ENCODE measurements at places on chromosomes 5 and 9.
A peak's percentile ranks its signal among the peaks of the same experiment; 100 is the strongest.

DNA sequence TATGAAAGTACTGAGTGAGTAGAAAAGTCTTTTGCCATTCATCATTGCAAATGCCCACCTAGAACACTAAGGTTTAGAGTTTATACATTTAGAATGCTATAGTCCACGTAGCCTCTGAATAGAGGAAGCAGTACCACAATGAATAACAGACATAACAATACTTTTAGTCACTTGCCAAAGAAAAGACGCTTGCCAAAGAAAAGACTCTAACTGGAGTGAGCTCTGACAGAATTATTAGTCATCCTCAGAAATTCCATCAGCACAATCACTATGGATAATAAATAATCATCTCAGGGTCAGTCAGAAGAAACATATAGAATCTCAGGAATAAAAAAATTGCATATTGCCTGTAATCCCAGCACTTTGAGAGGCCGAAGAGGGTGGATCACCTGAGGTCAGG lies 168.5 kb upstream of the TARS1 start:
- DNase-seq = no peak

DNA sequence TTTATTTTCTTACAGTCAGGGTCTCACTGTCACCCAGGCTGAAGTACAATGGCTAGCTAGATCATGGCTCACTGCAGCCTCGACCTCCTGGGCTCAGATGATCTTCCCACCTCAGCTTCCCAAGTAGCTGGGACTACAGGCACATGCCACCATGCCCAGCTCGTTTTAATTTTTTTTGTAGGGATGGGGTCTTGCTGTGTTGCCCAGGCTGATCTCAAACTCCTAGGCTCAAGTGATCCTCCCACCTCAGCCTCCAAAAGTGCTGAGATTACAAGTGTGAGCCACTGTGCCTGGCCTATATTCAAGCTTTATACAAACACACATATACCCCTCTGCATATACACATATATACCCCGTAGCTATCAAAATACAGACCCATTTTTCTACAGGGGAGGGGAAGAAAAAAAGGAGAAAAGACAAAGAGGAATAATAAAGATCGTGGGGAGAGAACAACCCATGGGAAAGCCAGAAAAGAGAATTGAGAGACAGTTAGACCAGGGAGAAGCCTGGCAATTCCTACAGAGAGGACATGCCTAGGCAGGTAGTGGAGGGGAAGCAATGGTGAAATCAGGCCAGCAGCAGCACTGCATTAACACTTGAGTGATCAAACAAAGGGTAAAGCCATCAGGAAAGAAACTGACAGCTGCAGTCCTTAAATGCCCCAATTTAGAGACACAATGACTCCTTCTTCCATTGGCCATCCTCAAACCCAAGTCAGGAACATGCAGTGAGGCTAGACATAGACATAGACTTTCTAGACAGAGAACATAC lies 102.7 kb downstream of the EFNA5 start:
- DNase-seq = no peak

- DNase-seq = no peak
Measured at GRCh38 chr9:94676446-94677131, 37.3 kb upstream of the FBP1 start.

DNA sequence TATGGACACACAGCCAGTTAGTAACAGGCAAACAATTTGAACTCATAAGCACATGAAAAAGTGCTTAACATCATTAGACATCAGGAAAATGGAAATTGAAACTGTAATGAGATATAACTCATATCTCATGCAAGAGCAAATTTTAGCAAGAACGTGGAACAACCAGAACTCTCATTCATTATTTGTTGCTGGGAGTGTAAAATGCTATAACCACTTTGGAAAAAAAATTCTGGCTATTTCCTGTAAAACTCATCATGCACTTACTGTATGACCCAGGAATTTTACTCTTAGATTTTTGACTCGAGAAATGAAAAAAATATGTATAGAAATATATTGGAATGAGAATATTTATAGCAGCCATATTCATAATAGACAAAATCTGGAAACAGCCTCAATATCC lies 205.7 kb upstream of the PUM3 start:
- no peak for DNase-seq

- DNase-seq = no peak
Measured at GRCh38 chr9:36862206-36863145, 171.6 kb downstream of the PAX5 start.

DNA sequence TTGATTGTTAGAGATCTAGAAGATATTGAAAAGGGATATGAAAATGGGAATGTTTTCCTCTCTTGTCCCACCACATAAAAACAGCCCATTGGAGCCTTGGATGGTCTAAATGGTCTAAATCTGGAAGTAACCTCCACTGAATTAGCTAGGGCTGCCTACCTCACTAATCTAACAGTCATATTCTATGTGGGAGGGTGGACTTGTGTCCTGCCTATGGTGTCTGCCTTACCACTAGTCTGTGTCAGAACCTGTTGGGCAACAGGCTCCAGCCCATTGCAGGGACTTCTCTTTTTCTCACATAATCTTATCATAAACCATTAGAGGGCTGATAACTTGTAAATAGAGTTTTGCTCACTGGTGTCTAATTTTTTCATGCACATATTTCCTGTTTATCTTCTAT lies 548.8 kb upstream of the CDH18 start:
- no peak for DNase-seq

DNA sequence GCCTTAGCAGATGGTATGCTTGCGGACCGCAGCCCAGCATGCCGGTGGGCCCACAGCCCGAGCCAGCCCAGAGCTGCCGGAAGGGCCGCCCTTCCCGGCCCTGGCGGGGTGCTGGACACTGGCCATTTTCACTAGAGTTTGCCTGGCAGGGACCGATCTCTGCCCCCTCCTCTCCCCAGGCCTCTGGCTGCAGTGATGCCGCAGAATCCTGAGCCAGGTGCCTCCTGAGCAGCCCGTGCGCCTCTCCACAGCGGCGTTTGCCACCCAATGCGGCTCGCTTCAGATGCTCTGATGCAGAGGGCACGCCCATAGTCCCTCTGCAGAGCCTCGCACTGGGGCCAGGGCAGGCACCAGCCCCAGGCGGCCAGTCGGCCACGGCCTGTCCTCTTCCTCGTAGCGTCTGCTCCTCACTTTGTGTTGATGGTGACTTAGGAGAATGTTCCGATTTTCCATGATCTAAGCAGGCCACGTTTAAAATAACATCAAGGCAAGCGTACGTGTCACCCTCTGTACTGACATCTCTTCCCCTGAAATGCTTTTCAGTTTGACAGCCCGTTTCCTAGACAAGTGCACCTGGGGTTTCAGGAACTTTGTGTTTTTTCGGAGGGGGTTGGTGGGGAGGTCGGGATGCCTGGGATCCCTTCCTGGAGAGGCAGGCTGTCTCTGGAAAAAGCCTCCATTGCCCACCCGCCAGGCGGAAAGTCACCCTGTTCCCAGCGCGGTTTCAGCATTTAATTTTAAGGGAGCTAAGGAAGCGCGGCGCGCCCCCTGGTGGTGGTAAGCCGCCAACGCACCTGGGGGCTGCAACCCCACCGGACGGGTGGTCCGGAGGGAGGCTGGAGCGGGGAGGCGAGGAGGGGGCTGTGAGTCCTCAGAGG lies 29.8 kb upstream of the HMCN2 start:
- DNase-seq = peak; percentile 70

GRCh38 chr9:111621895-111622480 lies 9.1 kb upstream of the DNAJC25 start:
- no peak for DNase-seq

- no peak for DNase-seq
Measured at GRCh38 chr9:109779711-109780452, at the start of gene PALM2AKAP2. Gene PALM2AKAP2 (plus strand): TSS chr9:109780198. CDS start chr9:109780489, 291 bp downstream.

- no peak for DNase-seq
Measured at GRCh38 chr9:104826079-104826775, 62.3 kb downstream of the NIPSNAP3B start.

GRCh38 chr5:168798065-168799023 lies 219.2 kb upstream of the PANK3 start:
- DNase-seq = no peak

DNA sequence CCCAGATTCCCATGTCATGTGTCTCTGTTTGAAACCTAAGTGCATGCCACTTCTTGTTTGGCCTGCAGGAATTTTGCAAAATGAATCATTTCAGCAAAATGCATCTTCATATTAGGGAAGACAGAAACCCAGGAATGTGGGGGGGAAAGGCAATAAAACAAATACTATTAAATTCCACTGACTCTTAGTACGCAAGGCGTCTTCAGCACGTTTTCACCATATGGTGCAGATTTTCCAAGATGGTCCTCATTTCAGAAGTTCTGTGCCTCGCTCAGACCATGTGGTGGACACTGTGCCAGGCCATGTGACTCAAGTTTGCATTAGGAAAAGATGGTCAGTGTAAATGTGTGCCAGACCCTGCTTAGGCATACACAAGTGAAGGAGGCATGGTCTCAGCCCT lies 184.0 kb downstream of the ACTL7B start:
- DNase-seq = no peak

DNA sequence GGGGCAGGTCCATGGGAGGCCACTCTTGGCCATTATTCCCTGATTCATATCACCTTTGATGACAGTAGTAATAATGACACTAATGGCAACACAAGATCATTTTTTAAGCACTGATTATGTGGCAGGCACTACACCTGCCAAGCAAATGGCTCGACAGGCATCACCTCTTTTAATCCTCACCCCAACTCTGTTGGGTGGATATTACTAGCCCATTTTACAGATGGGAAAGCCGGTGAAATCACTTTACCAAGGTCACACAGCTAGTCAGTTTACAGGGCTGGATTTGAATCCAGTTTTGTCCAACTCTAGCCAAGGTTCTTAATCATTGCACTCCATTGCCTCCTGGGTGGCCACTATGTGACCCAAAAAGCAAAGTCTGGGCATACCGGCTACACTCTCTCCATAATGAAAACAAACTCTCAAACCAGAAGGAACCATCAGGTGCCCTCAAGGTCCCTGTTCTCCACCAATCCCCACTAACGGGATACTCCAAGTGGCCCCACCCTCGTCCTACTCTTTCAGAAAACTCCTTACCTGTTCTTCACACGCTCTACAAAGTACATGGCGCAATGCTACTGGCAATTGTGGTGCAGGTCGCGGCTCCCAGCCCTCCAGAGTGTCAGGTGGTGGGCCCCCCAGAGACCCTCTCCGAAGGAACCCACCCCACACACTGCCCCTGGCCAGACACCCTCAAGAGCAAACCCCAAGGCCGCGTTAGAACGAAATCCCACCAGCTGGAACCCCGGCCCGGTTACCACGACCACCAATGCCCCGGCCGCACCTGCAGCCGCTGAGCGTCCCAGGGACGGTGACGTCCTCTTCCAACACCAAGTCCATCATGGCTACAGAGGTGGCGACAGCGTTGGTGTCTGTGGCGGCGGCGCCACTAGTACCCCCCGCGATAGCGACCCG lies 572 bp downstream of the CDK5RAP2 start:
- DNase-seq = no peak

- no peak for DNase-seq
Measured at GRCh38 chr5:119515192-119515591, 62.9 kb downstream of the HSD17B4 start.

- no peak for DNase-seq
Measured at GRCh38 chr5:165579911-165580310, 2074.5 kb downstream of the MAT2B start.

- no peak for DNase-seq
Measured at GRCh38 chr5:6488021-6488420, 39.4 kb downstream of the UBE2QL1 start.

DNA sequence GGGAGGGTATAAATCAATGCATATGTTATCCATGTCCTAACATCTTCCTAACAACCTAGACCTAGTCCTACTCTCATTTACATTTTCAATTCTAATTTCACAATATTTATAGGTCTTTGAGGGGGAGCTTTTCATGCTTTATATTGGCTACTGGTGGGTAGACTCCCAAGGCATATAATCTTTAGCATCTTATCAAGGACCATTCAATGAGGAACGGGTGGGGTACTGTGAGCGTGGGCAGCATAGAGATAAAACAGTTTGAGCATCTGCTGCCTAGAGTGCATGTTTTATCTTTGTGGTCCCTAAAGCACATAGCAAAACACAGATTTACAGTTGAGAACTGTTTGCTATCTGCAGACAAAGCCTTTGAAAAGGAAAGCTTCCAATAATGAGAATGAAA lies 427.6 kb upstream of the WWC1 start:
- no peak for DNase-seq

GRCh38 chr9:87193151-87193550 lies 245.8 kb upstream of the GAS1 start:
- DNase-seq = no peak

GRCh38 chr9:114271556-114272510 lies 51.1 kb upstream of the ORM1 start:
- no peak for DNase-seq

DNA sequence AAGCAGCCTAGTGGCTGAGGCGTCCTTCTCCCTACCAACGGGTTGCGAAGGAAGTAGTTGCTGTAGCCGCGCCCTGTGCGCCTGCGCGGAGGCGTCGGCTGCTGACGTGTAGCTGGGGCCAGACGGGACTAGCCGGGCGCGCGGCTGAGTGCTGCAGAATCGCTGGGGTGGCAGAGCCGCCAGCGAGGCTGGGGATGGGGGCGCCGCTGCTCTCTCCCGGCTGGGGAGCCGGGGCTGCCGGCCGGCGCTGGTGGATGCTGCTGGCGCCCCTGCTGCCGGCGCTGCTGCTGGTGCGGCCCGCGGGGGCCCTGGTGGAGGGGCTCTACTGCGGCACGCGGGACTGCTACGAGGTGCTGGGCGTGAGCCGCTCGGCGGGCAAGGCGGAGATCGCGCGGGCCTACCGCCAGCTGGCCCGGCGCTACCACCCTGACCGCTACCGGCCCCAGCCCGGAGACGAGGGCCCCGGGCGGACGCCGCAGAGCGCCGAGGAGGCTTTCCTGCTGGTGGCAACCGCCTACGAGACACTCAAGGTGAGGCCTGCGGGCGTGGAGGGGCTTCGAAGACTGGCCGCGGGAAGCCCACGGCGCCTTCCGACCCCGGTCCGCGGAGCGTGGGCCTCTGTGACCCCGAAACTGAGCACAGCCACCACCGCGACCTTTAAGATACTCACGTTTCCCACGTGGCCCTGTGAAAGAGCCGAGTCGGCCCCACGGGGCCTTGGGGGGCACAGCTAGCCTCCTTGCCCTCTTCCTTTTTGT lies at the start of gene DNAJC25:
TSS of gene DNAJC25 (plus strand) at position 121 of the 758 bp plus-strand sequence. CDS start at position 195, 74 bp downstream.
- DNase-seq = peak; percentile 95

GRCh38 chr9:134059188-134059641 lies 8.6 kb downstream of the BRD3 start:
- no peak for DNase-seq

DNA sequence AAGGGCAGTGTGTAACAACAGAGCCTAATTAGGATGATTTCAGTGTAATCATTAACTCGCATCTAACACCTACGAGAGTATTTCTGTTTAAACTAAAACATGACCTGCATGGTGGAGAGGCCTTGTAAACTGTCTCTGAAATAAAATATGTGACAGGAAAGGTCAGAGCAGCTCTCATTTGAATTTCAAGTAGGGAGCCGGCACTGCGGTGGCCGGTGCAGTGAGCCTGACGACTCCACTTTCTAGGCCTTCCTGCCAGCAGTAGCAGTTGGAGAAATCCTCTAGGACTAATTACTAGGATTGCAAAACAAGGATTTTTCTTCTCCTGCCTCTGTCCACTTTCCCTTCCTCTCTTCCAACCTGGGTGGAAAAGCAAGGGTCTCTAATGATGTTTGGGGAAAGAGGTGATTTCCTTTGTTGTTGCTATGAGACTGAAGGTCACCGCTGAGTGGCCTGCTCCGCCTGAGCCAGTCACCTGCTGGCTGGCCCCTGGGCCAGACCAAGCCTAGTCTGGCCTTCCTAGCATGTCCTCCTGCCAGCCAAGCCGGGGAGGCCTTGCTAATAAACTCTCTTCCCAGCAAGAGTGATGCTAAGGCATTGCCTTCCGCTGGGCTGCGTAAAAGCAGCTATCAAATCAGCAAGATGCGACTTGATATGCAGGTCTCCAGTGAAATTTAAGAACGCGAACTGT lies 245.7 kb downstream of the PSAT1 start:
- no peak for DNase-seq

GRCh38 chr5:8383616-8384015 lies 514.7 kb downstream of the MTRR start:
- no peak for DNase-seq

Measured in activated gamma-delta T cell treated with Interleukin-2 at 50 U/mL for 16 hours (primary cell).